Fibroblast of the aortic adventitia (primary cell): ENCODE measurements at places on chromosomes 4 and X. TPM values are rescaled to one million over a fixed set of nuclear protein-coding genes. Genes with fewer than 3 reads are reported as not detected.

GRCh38 chr4:151675411-151675971 lies 85.3 kb downstream of the GATB start:
- DNase-seq, result peak; percentile 29

- DNase-seq, result peak; percentile 41
These were observed 1.0 kb downstream of the GAB3 start for GRCh38 chrX:154749856-154750255.

- DNase-seq, result no peak
These were observed 58.0 kb upstream of the CCSER1 start for GRCh38 chr4:90069151-90069550.

DNA sequence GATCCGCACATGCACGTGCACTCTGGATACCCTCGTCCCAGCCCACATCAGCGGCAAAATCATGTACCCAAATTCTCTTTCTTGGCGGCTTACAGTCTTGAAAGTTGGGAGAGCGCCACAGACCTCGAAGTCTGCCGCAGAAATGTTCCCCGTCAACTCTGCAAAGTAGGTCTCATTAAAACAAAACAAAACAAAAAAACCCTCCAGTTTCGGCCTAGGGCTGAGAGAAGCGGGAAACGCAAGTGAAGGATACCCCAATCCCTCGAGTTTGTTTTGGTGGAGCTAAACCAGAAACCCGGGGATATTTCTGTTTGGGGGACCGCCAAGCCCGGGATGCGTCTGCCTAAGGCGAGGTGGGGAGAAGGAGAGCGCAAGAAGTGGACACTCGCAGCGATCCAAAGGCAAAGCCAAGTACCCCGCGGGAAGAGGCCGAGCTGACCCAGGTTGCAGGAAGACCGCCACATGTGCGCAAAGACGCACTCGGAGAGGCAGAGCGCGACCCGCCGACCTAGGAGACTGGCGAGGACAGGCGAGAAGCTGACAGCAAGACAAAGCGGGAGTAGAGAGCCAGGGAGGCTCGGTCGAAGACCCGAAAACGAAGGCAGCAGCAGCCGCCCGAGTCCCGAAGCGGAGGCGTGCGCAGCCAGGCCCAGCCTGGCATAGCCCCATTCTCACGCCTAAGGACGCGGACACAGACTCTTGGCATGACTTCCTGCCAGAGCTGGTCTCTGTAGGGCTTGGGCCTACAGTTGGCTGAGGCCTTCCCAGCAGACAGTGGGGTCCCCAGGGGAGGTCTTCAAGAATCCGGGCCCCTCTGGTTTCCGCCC lies 49.6 kb upstream of the BCOR start:
- DNase-seq, result no peak

DNA sequence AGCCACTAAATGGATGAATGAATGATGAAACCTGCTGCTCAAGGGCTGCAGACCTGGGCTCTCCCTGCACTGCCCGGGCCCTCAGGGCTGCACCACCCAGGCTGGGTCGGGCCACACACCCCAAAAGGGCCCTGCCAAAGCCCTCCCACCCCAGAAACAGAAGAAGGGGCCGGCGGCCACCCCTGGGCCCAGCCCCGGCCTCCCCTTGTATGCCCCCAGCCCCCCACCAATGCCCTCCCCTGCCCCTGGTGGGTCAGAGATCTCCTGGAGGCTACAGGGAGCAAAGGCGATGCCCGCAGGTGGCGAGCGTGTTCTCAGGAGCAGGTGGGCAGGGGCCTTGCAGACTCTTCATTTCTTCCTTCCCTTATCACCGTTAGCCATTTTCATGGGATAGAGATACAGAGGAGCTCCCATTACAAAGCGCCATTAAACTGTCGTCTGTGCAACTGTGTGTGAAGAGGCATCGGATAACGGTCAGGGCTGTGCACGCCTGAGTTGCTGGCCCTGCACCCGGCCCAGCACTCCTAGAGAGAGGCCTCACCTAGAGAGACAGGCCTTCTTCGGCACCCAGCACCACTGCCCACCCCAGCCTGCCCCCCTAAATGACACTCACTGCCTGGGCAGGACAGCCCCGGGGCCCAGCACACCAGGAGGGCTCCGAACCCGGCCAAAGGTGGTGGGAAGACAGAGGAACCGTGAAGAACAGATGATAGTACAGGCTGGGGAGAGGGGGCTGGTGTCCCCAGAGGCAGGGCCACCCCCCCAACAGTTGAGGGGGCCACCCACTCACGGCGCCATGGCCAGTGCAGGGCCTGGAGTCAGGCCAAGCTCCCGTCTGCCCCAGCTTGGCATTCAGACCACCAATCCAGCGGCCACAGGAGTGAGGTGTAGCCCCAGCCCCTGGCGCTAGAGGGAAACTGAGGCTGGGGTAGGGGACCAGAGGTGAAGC lies 133.7 kb downstream of the FAM53A start:
- no peak for DNase-seq

DNA sequence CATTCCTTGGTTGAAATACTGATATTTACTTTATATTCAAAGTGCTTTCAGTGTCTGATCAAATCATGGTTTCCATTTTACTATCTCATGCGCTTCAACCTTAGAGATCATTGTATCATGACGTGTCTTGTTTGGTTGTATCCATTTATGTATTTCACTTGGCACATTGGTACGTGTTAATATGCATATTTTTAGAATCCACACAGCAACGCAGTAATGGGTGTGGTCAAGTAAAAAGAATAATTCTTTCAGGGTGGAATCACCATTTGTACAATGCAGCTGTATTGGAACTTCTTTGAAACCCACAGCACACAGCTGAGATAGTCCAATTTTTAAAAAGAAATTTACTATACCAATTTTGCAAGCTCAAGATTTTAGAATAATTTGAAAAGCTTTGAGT lies 29.1 kb downstream of the VCX start:
- DNase-seq, result no peak

GRCh38 chr4:4344915-4345527 lies 41.9 kb upstream of the NSG1 start:
- DNase-seq, result no peak

DNA sequence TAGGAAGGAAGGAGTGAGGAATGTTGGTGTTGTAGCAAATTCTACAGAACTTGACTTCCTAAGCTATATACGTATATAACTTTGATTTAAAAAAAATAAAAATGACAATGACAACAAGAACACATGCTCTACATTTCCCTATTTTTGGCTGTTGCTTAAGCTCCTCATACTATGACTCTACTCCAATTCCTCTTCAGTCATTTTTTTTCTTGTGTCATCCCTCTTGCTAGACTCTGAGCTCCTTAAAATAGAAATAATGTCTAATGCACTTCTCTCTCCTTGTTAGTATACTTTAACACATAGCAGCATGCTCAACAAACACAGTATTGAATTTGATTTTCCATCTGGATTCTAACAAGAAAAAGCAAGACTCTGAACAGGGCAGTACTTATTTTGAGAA lies 144.0 kb downstream of the HDX start:
- DNase-seq, result no peak

GRCh38 chr4:37973441-37973840 lies 13.2 kb downstream of the PTTG2 start:
- DNase-seq, result no peak

GRCh38 chr4:176125063-176125462 lies 59.4 kb downstream of the WDR17 start:
- no peak for DNase-seq

GRCh38 chrX:87616371-87616770 lies 98.8 kb downstream of the KLHL4 start:
- peak; percentile 2 for DNase-seq

- DNase-seq, result no peak
These were observed 747.9 kb upstream of the ADGRL3 start for GRCh38 chr4:60452266-60452665.

GRCh38 chr4:180766045-180766444 lies 1477.2 kb upstream of the TENM3 start:
- no peak for DNase-seq

USP26 gene
- total RNA-seq, result not detected in 2 replicates

TMPRSS11E gene
- total RNA-seq, result not detected in 2 replicates

KLHL13 gene
- 0.82 and 7.2 TPM in 2 replicates for total RNA-seq

SUPT20HL1 gene
- not detected in 2 replicates for total RNA-seq

IDUA gene
- 20.3 and 21.7 TPM in 2 replicates for total RNA-seq

CTAG2 gene
- not detected in 2 replicates for total RNA-seq

TENT5D gene
- 0.09 TPM in 1 of 2 replicates, not detected in the other for total RNA-seq

CRMP1 gene
- total RNA-seq, result not detected in 2 replicates
